CD4-positive, alpha-beta T cell treated with Interleukin-15 for 1 hour (primary cell): ENCODE measurements at places on chromosomes 7 and 10.
A peak's percentile ranks its signal among the peaks of the same experiment; 100 is the strongest.

- no peak for DNase-seq
Observed at GRCh38 chr7:105173586-105173985, 159.6 kb downstream of the KMT2E start.

GRCh38 chr7:29564496-29565223 is 1.0 kb downstream of the PRR15 start:
- DNase-seq = no peak

DNA sequence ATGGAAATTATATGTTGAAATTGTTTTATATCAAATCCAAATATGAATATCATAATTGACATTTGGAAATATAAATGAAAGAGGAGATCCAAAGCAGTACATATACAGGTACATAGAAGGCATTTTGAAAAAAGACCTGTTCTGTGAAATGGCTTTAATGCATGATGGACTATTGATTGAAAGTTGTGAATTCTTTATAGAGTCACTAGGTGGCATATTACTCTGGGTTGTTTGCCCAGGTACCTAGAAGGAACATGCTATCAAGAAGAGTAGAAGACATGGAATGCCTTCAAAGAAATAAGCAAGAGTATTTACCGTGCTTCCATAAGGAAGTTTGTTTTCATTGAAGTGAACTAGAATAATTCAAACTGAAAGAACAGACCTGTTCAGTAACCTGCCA is 160.0 kb upstream of the ANK3 start:
- DNase-seq = no peak

GRCh38 chr7:137772316-137772715 is 74.5 kb downstream of the DGKI start:
- no peak for DNase-seq

DNA sequence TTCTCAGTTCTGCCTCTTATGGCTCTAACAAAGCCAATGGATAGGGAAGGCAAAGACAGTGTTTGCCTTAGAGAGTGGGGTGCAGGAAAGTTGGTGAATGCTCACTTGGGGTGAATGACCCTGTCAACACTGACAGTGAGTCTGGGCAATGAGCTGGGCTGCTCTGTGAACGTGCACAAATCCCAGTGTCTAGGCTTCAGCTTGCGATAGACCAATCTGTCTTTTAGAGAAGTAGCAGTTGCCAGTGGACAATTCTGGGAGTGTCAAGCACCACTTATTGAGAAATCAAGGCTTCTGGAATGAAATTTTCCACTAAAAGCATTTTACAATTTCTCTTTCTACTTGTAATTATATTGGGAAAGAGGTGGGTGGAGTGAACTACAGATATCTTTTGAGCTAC is 141.4 kb downstream of the HERPUD2 start:
- DNase-seq = no peak

DNA sequence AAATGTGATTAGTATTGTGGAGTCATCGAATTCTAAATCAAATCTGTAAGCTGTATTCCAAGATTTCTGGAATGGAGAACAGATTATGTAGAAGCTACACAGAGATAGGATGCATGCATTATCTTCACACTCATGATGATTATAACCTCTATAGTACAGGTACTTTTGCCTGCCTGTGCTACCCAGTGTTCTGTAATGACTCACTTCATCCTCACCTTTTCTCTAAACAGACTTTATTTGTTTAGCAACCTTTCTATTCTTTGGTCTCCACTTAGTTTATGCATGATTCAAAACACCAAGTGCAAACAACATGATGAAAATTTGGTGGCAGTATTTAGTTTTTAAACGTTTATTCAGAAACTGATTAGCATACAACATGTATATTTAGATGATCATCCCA is 68.4 kb upstream of the PRPS1L1 start:
- DNase-seq = no peak

DNA sequence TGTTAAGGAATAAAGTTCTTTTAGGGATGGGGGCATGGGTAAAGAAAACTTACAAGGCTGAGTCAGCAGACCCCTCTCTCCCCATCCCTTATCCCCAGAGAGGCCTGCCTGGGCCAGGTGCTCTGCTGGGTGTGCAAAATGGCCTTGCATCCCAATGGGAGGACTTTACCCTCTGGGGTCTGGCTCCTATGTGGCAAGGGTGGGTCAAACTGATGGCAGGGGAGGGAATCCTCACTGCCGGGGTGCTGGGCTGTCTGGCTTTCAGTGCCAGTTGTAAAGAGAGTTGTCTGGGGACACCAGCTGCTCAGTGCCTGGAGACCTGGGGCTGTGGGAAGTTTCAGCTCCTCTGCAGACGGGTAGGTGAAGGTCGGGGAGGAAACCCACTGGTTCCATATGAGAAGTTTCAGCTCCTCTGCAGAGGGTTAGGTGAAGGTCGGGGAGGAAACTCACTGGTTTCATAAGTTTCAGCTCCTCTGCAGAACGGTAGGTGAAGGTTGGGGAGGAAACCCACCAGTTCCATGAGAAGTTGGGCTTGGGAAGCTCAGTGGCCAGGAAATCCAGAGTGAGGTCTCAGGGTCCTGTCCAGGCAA is 127.2 kb upstream of the PODXL start:
- no peak for DNase-seq

DNA sequence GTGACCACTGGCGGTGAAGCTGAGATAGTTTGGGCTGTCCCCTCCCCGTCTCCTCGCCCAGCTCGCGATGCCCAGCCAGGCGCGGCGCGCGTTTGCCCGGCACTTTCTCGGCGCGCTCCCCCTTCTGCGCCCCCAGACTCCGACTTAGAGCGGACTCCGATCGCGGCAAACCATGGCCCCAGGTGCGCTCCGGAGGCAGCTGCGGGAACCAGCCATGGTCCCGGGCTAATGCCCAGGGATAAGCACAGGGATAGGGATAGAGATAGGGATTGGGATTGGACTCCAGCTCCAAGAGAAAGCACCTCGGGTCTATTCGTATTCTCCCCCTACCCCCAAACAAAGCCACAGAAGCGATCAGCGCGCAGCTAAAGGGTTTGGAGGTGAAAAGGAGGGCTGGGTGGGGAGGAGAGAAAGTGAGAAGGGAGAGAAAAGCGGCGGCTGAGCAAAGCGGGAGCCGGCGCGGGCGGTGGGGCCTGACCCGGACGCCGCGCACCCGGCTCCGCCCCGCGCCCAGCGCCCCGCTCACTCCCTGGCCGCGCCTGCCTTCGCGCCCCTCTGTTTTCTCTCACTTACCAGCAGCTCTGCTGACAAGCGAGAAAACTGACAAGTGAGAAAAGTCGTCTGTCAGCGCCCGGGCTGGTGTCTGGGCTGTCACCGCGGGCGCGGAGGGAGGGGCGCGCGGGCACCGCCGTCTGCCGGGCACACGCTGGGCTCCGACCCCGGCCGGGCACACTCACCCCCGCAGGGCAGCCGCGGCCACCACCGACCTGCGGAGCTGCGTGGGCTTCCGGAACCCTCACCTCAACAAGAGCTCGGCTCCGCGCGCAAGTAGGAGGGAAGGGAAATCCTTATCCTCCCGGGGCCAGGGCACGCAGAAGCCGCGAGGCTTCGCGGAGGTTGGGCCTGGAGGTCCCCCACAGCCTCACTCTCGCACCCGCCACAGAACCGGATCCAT is at the start of gene PDE1C:
Gene PDE1C (minus strand): TSS at position 2 of the 955 bp plus-strand sequence.
- DNase-seq = no peak

- DNase-seq = no peak
Observed at GRCh38 chr10:5464546-5464945, 34.8 kb downstream of the CALML5 start.

- DNase-seq = no peak
Observed at GRCh38 chr7:38525857-38526256, 105.3 kb downstream of the AMPH start.

- DNase-seq = no peak
Observed at GRCh38 chr7:6615723-6616555, 529 bp downstream of the ZNF853 start.

- no peak for DNase-seq
Observed at GRCh38 chr10:112360308-112361270, 13.3 kb upstream of the ACSL5 start.

DNA sequence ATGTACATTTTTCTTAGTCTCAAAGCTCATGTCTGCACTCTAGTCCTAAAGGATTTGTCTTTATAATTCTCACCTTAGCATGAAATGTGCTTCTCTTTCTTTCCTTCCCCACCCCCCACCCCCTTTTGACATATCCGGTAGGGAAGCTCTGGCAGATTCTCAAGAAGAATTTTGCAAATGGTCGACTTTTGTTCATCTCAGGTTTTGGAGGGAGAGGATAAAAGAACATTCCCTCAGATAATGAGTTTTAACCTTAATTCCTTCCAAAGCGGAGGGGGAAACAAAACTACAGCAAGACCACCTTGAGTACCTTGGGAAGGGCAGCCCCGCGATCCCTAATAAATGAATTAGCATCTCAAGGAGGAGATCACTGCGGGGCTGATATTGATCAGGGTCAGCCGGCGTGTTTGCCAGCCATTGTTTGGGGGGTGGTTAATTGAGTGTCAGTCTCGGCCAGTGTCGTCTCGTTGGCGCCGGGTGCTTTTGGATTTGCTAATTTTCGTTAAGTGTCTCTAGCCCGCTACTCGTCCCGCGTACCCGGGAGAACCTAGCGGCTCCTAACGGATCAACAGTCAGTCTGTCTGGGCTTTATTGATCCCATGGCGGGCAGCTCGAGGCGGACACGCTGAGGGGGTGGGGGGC is 874 bp upstream of the BAMBI start:
- DNase-seq = peak; percentile 27

- DNase-seq = no peak
Observed at GRCh38 chr10:100723770-100724530, 21.4 kb upstream of the PAX2 start.

DNA sequence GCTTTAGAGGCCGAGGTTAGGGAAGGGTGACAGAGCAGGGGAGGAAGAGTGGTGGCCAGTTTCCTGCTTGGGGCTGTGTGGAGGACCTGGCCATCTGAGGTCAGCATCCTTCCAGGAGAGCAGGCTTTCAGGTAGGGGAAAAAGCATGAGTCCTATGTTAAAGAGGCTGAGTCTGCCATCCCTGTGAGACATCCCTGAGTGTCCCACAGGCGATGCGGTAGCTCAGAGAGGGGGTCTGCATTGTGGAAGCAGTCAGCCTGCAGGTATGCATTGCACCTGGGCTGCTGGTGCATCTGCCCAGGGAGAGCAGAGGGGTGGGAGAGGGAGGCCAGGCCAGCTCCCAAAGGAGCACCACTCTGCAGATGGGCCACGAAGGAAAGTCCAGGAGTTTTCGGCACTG is 282.1 kb upstream of the ZNF32 start:
- no peak for DNase-seq

GRCh38 chr10:128018236-128018635 is 108.0 kb downstream of the MKI67 start:
- DNase-seq = no peak
